Subcutaneous adipose tissue (tissue), 4 donors: ENCODE measurements at places on chromosomes 13 and 19. TPM values are rescaled to one million over a fixed set of nuclear protein-coding genes. Genes with fewer than 3 reads are reported as not detected.

Gene BST2
- total RNA-seq: 61.5 TPM

Gene FAAP24
- total RNA-seq: 0.75 TPM

Gene CGB2
- total RNA-seq: not detected

Gene FSD1
- not detected for total RNA-seq

Gene ERICH4
- total RNA-seq: not detected

Gene DCLK1
- total RNA-seq: 100 TPM

Gene C19orf33
- total RNA-seq: 12.4 TPM

Gene TEX29
- not detected for total RNA-seq

Gene ALOX5AP
- 6.6 TPM for total RNA-seq

Gene DOCK9
- total RNA-seq: 109 TPM

Gene KASH5
- total RNA-seq: not detected

Gene ARL11
- total RNA-seq: not detected

Gene SPIB
- total RNA-seq: not detected

Gene CTXN1
- 0.66 TPM for total RNA-seq

Gene CGB1
- not detected for total RNA-seq

Gene ZNF135
- total RNA-seq: 4.4 TPM

Gene SIGLEC14
- 3.4 TPM for total RNA-seq

Gene SHISA7
- not detected for total RNA-seq

Gene CBY2
- not detected for total RNA-seq

Gene NLRP5
- total RNA-seq: not detected

Gene MBD3L2
- total RNA-seq: not detected

Gene LRRC63
- not detected for total RNA-seq

Gene SMIM44
- total RNA-seq: not detected

Gene HDGFL2
- total RNA-seq: 34.1 TPM

Gene IGSF23
- total RNA-seq: not detected

Gene CEACAM20
- total RNA-seq: not detected

Gene CDX2
- not detected for total RNA-seq

Gene KLK2
- not detected for total RNA-seq

Gene HCST
- total RNA-seq: 4.7 TPM
